ENCODE measurements at places on chromosomes 7 and 10.

DNA sequence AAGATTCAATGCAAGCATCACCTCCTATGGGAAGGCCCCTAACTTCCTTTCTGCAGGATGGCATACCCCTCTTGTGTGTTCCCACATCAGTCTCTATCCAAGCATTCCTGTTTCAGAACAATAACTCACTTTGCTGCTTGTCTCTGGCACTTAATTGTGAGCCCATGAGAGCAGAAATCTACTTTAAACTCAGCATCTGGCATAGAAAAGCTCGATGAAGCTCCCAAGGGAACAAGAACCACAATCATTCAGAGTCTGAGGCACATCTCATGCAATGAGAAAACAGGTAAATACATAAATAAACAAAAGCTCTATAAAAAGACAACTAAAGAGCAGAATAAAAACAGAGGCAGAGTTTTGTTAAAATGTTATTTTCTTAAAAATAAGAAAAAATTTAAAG lies 66.2 kb downstream of the VPS41 start:
- DNase-seq: no peak

- DNase-seq: peak; percentile 54
Measured at GRCh38 chr10:95964756-95965155, 57.0 kb downstream of the CC2D2B start.

DNA sequence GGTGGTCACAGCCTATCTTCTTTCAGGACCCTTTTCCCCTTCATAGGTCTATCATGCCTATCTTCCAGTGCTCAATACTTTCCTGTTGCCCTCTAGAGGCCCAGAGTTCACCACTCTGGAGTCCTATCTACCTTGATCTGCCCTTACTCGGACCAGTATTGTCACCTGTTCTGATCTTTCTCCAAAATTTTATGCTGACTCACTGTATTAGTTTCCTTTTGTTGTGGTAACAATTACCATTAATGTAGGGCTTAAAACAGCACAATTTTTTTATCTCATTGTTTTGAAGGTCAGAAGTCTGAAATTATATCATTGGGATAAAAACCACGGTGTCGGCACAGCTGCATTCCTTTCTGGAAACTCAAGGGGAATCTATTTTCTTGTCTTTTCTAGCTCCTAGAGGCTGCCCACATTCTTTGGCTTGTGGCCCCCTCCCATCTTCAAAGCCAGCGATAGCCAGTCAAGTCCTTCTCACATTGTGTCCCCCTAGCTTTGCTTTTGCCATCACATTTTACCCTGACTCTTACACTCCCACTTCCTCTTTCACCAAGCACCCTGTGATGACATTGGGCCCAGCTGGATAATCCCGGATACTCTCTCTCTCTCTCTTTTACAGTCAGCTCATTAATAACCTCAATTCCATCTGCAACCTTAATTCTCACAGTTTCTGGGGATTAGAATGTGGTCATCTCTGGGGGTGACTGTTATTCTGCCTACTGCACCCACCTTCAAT lies 54.6 kb downstream of the TFAM start:
- DNase-seq: no peak

DNA sequence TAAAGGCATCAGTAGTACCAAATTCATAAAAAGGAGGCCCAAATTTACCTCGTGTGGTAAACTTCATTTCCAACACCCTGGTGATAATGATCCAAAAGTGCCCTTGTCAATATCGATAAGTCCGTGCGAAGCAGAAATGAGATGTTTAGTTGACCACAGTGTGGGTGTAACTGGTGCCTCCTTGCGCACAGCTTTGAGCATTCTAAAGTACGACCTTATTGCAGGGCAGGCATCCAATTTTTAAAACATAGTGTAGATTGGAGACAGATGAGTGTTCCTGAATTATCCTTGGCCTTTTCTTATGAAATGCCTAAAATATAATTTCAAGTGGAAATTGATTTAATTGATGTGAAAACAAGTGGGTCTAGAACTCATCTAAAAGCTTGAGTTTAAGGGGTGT lies 248.4 kb downstream of the TRIL start:
- DNase-seq: no peak

DNA sequence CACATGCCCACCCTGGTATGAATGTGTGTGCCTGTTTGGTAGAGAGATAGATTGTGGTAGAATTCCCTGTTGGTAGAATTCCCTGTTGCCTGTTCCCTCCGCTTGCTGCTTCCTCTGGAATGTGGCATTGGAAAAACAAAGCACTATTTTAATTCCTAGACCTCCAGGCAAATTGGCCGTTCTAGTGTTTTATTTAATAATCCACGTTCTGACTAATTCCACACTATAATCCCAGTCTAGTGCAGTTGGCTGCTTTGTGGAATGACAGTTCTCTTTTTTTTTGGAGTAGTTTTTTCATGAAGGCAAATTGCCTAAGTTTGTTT lies 2.0 kb downstream of the HECW1 start:
- DNase-seq: no peak

- no peak for DNase-seq
Measured at GRCh38 chr7:40027545-40027944, 77.5 kb downstream of the CDK13 start.

DNA sequence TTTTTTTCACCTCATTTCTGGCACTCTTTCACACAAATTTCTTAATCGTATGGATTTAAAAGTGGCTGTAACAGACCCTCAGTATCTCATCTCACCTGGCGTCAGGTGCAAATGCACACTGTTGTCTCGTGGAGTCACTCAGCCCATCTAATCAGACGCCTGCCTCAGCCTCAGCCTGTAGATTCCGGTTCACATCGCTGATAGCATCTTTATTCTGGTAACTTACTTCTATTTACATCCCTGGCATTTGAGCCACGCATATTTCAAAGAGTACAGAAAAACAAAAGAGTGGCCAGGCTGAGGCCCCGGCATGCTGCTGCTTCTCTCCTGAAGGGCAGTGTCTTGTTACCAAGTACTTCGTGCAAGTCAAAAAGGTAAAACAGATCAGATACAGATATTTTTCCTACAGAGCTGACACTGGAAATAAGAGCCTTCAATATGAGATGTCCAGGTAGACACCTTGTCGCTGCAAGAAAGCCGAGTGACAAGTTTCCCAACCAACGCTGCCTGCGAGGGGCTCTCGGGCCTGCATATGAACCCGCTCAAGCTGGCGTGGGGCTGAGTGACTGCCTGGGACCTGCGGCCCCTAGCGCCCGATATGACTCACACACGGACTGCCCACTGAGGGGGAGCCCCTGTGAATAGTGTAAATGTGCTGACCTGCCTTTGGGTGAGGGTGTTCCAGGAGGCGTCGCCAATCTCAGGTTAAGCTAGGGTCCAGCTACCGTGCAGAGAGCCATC lies 4.3 kb downstream of the VIPR2 start:
- DNase-seq: no peak

DNA sequence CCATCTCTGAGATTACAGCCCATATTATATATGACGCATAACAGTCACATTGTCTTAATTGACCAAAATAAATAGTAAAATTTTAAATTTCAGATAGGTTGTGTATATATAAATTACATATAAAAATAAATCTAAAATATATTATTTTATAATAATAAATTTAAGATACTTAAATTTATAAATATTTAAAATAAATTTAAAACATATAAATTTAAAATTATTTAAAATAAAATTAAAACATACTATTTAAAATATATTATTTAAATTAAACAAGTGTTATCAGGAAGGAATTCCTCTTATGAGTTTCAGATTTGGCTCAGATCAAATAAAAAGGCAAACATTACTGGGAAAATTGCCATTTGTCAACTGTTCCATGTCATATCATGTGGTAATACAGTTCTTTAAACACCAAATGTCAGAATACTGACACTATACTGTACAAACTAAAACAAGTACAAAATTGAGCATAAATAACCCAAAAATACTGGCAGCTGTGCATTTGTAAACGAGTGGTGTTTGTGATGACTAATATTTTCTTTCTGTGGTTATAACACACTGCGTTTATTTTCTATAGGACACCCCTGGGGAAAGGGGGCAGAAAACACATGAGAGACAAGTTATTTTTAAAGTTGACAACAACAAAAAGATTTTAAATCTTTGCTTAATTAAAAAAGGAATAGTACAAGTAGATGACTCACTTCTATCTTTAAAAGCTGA lies 71.3 kb upstream of the DGKB start:
- no peak for DNase-seq

DNA sequence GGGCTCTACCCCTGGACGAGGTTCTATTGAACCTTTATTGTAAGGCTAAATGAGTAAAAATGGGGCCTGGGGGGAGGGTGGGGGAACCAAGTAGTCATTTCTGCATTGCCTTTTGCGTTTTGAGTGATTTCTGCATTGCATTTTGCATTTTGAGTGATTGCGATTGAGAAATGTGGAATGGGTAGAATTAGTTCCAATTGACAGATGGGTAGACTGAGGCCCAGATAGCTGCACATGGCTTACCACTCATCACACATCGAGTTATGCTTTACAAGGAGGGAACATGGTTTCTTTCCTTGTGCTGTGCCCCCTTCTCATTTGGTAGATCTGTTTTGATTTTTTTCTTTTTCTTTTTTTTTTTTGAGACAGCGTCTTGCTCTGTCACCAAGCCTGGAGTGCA lies 858.7 kb downstream of the TYW1 start:
- no peak for DNase-seq

DNA sequence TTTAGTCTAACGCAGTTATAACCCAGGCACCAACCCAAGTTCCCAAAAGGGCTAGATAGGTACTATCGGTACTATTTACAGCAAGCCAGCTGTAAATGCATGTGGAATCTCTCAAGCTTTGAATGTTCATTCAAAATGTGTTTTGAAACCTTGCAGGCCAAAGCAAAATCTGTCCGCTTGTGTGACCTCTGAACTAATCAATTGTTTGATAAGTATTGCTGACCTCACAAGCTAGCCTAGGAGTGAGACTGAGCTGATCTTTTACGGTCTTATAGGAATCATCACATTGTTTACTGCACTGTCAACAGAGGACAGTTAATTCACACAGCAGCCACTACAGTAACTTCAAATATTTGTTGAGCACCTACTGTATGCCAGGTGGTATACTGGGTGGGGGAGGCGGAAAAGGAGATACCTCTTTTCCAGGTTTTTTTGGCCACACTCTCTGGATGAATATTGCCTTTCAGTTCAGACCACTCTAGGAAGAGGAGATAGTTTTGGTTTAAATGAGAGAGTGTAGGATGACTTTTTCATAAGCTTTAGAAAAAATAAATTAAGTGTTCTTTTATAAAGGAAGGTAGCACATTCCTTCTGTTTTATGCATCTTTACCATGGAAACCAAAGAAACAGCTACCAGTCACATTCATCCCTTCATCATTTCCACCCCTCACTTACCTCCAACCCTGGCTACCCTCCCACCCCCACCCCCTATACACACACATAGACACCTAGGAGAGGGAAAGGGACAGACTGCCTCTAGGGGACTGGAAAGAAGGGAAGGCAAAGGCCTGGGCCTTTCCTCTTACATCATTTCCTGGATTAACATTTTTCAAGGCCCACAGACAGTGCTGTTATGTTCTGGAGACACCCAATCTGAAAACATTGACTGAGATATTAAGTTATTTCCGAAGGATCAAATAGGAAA lies 2.4 kb downstream of the PAPSS2 start:
- no peak for DNase-seq

DNA sequence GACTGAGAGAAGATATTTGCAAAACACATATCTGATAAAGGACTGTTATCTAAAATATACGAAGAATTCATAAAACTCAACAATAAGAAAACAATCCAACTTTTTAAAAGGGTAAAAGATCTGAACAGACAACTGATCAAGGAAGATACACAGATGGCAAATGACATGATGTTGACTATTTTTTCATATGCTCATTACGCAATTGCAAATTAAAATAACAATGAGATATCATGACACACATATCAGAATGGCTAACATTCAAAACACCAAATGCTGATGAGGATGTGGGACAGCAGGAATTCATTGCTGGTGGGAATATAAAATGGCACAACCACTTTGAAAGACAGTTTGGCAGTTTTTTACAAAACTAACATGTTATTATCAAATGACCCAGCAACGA lies 8.9 kb downstream of the DENND11 start:
- no peak for DNase-seq

GRCh38 chr10:113746217-113746957 lies 5.1 kb upstream of the PLEKHS1 start:
- no peak for DNase-seq

GRCh38 chr10:119131512-119132240 lies 27.8 kb downstream of the DENND10 start:
- peak; percentile 92 for DNase-seq

DNA sequence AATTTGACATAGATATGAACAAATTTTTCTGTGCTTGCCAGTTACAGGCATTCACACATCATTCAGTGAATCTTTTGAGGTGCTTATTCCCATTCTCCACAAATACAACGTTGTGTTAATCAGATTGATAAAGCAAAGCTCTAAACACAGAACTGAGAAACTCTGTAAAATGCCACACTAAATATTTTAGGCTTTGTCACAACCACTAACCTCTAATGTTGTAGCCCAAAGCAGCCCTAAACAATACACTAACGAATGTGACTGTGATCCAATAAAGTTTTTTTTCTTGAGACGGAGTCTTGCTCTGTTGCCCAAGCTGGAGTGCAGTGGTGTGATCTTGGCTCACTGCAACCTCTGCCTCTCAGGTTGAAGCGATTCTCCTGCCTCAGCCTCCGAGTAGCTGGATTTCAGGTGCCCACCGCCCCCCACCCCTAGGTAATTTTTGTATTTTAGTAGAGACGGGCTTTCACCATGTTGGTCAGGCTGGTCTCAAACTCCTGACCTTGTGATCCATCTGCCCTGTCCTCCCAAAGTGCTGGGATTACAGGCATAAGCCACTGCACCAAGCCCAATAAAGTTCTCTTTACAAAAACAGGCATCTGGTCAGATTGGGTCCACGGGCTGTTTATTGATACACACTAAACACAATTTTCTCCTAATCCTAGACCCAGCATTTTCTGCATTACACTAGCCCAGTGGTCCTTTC lies 6.9 kb downstream of the CYCS start:
- no peak for DNase-seq

DNA sequence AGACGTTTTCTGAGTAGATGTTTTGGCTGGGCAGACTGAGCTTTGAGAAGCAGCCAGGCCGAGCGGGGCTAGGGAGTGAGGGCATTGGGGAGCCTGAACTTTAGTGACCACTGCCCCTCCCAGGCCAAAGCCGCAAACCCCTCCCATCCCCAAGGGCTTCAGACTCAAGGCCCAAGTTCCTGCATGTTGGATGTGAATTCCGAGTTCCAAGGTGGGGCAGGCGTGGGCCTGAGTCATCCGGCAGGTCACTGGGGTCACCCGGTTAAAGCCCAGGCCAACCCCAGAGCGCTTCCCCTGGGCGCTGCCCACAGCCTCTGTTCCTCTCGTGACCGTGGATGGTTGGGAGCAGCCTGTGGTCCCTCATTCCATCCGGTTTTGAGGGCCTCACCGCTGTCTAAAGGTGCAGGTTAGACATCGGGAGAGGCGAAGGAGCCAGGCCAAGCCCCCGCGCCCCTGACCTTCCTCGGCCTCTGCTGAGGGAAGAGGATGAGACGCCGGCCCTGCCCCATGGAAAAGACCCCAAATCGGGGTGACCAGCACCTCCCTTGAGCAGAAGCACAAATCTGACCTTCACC lies 6.9 kb upstream of the PDGFA start:
- no peak for DNase-seq

DNA sequence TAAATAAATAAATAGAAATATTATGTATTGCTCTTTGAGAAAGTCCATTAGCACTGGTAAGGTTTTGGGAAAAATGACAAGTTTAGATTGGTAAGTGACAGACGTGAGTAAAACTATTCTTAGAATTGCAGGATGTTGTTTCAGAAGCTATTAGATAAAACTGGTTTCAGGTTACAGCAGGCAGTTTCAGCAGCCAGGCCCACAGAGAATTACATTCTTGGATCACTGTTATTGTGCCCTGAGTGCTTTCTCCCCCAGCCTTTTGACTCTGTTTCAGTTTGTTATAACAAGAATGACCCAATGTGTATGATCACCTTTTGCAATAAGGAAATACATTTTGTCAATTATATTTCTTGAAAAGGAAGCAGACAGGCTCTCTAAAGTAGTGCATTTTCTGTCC lies 86.5 kb downstream of the DKK1 start:
- no peak for DNase-seq
